GM18507 (cell line): ENCODE measurements at places on chromosomes 13 and 19.

DNA sequence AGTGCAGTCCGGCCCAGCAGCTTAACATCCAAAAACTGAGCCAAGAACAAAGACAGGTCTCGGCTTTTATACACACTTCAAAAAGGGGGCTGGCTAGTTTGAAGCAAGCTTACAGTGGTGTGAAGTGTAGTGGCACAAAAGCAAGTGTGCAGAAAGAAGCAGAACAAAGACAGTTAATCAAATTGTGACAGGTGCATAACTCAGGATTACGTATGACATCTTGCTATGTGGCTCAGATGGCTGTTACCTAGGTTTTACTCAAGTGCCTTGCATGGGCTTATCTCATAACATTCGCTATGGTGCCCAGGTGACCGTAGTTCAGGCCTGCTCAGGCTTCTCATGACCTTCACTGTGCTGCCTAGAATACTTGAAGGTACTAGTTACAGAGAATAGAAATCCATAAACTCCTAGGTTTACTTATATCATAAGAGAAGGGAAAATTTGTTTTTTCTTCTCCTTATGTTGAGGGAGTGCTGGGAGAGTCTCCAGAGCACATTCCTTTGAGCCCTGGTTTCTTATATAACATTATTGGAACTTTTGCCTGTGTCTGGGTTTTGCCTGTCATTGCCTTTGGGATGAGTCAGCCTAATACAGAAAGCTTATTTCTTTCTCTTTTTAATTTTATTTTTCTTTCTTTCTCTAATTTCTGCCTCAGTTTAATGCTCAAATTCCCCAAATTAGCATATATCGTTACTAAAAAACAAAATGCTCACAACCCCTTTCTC lies 1629.1 kb upstream of the PCDH20 start:
- no peak for DNase-seq

- no peak for DNase-seq
These were observed 350.0 kb downstream of the DACH1 start for GRCh38 chr13:71517004-71517403.

DNA sequence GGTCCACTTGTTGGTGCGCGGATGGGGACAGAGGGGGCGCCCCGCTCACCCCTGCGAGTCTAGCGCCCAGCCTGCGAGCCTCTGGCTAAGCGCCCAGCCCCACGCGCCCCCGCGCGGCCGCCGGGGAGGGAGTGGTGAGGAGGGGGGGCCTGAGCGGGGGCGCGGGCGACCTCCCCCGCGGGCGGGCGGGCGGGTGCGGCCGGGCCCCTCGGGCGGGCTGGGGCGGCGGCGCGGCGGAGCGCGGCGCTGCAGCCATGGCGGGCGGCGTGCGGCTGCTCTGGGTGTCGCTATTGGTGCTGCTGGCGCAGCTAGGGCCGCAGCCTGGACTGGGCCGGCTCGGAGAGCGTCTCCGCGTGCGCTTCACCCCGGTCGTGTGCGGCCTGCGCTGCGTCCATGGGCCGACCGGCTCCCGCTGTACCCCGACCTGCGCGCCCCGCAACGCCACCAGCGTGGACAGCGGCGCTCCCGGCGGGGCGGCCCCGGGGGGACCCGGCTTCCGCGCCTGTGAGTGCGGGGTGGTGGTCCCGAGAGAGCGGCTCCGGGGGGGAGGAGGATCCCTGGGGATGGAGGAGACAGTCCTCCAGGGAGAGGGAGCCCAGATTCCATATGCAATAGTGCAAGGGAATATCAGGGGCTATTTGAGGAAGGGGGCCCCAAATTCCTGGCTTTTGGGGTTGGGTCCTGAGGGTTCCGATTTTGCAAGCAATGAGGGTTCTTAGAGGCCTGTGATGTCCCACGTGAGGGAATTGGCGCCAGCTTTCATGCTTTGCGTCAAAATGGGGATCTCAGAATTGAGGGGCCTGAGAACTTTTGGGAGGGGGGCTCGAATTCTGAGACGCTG lies at the start of gene LTBP4:
Gene LTBP4, plus strand, starts transcription at position 236 of the 841 bp plus-strand sequence. Its CDS starts 19 bp downstream, at position 255.
- DNase-seq = no peak

DNA sequence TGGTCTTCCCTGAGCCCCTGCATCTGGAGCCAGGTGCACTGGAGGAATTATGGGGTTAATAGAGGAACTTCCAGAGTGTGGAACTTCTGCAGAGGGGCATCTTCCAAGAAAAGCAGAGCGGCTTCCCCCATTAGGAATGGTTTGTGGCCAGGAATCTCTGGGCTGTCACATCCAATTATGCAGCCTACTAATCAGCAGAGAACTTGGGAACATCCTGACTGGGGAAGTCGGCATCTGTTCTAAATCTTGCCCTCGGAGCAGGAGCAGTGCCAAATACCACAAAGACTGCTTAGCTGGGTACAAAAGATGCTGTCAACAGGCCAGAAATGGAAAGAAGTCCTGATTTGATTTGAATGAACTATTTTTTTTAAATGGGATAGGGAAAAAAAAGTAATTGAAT lies 435.1 kb downstream of the ZNF536 start:
- no peak for DNase-seq

- no peak for DNase-seq
These were observed 18.3 kb downstream of the ZIC5 start for GRCh38 chr13:99953138-99953755.

- no peak for DNase-seq
These were observed 64.9 kb downstream of the GADD45B start for GRCh38 chr19:2540646-2541454.

- no peak for DNase-seq
These were observed 19.8 kb upstream of the GNA15 start for GRCh38 chr19:3115916-3116602.

- no peak for DNase-seq
These were observed 62.4 kb downstream of the URI1 start for GRCh38 chr19:30004403-30004802.

GRCh38 chr19:56769650-56770049 lies 70.9 kb downstream of the PEG3 start:
- DNase-seq = no peak

DNA sequence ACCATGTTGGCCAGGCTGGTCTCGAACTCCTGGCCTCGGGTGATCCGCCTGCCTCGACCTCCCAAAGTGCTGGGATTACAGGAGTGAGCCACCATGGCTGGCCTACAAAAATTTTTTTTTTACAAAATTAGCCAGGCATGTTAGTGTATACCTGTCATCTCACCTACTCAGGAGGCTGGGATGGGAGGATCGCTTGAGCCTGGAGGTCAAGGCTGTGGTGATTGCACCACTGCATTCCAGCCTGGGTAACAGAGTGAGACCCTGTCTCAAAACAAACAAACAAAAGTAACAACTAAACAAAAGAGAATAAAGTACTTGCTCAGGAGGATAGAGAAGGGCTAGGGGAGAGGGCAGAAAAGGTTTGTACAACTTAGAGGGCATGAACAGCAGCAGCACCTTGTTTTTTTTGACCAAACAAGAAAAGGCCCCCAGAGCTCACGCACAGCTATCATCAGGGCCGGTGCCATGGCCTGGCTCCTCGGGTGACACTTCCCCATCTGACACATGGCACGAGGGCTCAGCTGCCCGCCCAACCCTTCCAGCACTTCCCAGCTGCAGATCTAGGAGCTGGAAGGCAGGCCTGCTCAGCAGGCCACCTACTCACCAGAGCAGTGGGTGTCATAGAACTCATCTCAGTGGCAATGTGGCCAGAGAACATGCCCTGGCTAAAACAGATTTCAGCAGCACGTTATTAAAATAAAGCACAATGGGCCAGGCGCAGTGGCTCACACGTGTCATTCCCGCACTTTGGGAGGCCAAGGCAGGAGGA lies 8.6 kb upstream of the SLC7A9 start:
- DNase-seq = no peak

- no peak for DNase-seq
These were observed 4.7 kb downstream of the RASA3 start for GRCh38 chr13:114127473-114128347.

DNA sequence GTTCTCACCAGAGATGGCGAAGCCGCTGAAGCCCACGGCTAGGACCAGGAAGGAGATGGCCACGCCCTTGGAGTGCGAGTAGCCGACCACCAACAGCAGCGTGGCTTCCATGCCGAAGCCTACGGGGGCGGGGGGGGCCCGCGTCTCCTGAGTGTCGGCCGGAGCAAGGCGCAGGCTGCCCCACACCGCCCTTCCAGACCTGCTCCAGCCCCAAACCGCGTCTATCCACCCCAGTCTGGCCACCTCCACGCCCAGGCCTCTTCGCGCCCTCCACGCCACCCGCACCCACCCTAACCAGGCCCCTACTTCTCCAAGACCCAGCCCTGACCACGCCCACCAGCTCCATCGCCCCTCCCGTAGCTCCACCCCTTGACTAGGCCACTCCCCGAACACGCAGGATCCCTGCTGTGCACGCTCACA lies 6.2 kb downstream of the GFY start:
- DNase-seq = no peak

DNA sequence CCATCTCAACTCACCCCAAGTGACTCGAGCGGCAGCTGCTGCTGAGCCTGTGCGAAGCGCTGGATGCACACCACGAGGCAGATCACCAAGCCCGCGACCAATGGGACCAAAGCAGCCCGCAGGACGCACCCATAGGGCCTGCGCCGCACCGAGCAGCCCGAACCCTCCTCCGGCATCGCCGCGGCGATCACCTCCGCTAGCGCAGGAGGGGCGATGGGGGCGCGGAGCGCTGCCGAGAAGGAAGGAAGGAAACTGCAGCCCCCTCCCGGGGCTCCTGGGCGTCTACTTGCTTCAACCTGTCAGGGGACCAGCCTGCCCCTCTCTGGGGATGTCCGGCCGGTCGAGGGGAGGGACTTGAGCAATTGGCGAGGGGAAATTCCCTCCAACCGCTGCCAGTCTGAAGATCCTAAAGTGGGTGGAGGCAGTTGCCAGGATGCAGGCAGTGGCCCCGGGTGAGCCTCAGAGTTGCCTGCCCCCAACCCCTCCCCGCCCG lies at the start of gene CD70:
Gene CD70, minus strand, starts transcription at position 324 of the 493 bp plus-strand sequence. Its CDS starts 148 bp downstream, at position 176.
- no peak for DNase-seq

DNA sequence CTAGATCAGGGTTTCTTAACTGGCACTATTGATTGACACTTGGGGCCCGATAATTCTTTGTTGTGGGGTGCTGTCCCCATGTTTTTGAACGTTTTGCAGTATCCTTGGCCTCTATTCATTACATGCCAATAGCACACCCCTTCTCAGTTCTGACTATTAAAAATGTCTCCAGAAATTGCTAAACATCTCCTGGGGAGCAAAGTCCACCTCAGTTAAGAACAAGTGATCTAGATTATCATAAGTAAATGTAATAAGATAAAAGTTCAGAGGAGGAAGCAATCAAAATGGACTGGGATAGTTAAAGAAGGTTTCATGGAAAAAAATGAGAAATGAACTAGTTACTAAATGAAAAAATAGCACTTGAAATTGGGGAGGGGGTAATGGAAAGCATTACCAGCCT lies 98.1 kb upstream of the MIR17HG start:
- DNase-seq = no peak

DNA sequence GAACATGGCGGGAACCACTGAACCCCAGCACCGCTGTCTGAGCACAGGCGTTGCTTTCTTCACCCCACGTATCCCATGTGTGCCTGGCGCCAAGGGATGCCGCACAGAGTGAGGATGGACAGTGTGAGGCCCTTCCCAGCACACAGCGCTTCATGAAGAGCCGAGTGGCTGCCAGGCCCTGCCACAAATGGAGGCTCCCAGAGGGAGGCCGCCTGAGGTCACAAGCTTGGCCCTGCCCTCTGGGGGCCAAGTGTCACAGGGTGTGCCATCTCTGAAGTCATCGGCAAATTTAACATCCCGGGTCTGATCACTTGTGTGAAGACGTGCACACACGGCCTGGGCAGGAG lies 24.4 kb downstream of the MPND start:
- no peak for DNase-seq

DNA sequence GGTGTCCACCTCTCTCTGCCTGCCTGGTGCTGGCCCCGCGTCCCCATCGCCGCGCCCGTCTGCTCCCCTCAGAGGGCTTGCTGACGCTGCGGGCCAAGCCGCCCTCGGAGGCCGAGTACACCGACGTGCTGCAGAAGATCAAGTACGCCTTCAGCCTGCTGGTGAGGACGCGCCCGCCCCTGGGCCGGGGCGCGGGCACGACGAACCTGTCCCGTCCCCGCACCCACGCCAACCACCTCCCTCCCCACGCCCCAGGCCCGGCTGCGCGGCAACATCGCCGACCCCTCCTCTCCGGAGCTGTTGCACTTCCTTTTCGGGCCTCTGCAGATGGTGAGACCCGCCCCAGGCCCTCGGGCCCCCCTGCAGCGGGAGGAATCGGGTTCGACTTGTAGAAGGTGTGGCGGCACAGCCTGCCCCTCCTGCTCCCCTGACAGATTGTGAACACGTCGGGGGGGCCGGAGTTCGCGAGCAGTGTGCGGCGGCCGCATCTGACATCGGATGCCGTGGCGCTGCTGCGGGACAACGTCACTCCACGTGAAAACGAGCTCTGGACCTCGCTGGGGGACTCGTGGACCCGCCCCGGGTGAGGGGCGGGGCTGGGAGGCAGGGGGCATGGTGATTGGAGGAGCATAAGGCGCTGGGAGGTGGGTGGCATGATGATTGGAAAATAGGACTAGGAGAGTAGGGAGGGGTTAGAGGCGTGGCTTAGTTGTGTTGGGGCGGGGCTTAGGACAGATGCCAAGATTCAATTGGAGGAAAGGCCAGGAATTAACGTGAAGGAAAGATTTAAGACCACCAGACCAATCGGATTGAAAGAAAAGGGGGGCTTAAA lies 6.6 kb downstream of the EPS8L1 start:
- DNase-seq = no peak

DNA sequence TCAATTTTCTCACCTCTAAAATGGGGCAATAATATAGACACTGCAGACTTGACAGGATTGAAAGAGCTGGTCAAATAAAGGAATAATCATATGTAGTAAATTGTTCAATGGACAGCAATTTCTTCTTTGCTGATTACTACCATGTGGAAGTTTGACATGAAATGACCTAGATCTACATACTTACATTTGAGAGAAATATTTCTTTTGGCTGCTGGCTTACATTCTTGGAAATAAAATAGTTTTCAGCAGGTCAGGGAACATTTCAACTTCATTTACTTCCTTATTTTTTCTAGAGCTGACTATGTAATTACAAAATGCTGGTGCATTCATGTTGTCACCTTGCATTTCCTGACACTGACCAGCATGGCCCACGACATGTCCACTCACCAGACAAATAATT lies 294.6 kb upstream of the MIR17HG start:
- no peak for DNase-seq

DNA sequence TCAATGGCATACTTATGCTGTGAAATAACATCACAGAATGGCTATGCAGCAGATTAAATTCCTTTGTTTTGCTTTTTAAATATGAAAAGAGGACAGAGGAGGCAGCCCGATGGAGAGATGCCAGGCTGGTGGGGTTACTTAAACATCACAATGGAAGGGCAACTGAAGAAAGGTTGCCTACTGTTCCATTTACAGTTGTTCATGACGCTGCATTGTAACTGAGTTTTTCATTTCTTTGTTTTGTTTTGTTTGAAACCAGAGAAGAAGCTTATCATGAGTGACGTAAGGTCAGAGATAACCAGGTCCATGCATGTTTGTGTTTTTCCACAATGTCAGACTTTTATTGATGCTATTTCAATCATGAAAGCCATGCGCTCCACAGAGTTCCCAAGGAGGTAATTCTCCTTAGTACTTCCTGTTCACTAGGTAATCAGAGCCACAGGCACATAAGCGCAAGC lies 273.8 kb downstream of the LHFPL6 start:
- DNase-seq = no peak
